Stimulated activated CD4-positive, alpha-beta T cell treated with anti-CD3 and anti-CD28 coated beads, Interleukin-15, amount 100 ng/mL, for 24 hours (primary cell): ENCODE measurements at places on chromosomes 5 and 9.

GRCh38 chr5:131984956-131985665 is 26.3 kb downstream of the ACSL6 start:
- no peak for DNase-seq

DNA sequence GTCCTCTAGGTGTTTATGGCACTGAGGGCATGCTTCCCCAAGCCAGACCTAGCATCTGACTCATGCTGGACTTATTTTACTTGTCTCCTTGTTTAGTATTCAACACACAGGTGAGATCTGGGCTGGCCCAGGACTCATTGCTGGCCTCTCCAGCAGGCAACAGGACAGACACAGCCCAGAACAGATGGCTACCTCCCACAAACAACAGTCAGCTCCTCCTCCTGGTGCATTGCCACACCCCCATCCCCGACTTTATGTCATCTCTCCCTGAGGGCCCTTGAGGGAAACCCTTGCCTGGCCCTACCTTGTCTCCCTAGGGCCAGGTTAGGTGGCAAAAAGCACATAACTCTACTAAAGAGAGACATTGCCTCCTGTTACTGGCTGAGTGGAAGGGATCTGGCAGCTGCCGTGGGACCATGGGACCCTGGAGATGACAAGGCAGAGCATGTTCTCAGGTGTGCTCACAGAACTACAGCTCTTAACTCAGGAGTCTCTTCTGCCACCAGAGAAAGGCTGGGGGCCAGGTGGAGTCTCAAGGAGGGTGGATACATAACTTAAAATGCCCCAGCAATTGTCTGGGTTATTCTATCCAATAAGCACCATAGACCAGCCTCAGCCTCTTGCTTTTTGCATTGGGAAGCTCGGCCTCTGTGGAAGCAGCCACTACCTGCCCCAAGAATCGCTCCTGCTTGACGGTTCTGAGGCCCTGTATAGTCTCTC is 2.3 kb downstream of the ACSL6 start:
- no peak for DNase-seq

DNA sequence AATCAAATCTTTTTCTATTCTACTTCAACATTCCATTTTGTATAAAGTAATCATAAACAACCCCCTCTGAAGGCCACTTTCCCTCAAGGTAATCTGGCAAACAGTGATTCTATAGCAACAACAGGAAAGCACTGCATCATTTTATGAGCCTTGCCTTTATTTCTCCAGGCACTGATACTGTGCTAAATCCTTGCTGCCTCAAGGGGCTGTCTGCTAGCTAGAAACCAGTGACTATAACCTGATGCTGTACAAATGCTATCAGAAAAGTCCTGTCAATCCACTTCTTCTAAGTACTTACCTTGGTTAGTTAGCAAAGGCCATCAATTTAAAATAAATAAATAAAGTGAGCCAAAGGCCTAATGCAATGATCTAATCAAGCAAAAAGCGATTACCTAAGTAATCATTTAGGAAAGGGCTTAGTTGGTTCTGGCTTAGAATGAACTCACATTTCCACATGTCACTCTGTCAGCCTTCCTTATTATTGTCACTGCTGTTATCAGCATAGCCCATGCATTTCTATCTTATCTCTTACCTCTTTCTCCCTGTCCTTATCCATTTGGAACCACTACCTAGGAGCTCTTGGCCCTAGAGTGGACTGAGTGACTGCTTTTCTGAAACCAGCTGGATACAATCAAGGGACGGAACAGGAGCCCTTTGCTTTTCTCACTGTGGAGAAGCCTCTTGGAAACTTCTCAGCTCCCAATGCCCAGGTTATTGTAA is 246.1 kb upstream of the MEF2C start:
- no peak for DNase-seq

- DNase-seq, result no peak
Measured at GRCh38 chr9:116767219-116767618, 80.1 kb downstream of the TRIM32 start.

DNA sequence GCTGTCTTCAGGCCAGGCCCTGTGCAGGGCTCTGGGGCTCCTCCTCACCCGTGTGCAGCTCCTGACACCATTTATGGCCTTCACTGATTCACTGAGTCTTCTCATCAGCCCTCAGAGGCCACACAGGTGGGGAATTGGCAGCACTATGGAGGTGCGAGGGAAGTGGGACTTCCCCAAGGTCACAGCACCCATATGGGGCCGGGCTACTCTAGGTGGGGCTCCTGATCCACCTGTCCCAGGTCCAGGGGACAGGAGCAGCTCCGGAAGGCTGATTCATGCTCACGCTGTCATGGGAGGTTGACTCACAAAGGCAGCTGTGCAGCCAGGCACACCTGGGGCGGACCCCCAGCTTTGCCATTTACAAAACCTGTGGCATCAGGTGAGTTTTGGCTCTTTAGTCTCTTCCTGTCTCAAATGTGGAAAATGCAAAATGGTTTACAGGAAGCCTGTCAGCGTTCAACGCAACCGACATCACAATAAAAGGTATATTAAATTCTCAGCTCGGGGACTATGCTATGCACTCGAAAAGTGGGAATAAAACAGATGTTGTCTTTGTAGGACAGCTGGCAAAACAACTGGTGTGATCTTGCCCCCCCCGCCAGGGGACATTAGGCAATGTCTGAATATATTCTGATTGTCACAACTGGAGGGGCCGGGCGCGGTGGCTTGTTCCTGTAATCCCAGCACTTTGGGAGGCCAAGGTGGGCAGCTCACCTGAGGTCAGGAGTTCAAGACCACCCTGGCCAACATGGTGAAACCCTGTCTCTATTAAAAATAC is 15.0 kb downstream of the NAIF1 start:
- DNase-seq, result no peak

GRCh38 chr9:137694962-137695875 is 76.4 kb downstream of the EHMT1 start:
- peak; percentile 37 for DNase-seq

- DNase-seq, result no peak
Measured at GRCh38 chr5:132261881-132262845, 4.7 kb downstream of the PDLIM4 start.

- DNase-seq, result no peak
Measured at GRCh38 chr5:24094081-24094679, 550.6 kb downstream of the CDH10 start.

- no peak for DNase-seq
Measured at GRCh38 chr5:179568721-179569120, 18.4 kb downstream of the RUFY1 start.

- DNase-seq, result peak; percentile 14
Measured at GRCh38 chr5:123035918-123036390, 571 bp downstream of the PPIC start.

- DNase-seq, result no peak
Measured at GRCh38 chr5:118405650-118406061, 582.7 kb downstream of the DTWD2 start.

GRCh38 chr9:129476821-129477611 is 143.9 kb downstream of the C9orf50 start:
- no peak for DNase-seq

DNA sequence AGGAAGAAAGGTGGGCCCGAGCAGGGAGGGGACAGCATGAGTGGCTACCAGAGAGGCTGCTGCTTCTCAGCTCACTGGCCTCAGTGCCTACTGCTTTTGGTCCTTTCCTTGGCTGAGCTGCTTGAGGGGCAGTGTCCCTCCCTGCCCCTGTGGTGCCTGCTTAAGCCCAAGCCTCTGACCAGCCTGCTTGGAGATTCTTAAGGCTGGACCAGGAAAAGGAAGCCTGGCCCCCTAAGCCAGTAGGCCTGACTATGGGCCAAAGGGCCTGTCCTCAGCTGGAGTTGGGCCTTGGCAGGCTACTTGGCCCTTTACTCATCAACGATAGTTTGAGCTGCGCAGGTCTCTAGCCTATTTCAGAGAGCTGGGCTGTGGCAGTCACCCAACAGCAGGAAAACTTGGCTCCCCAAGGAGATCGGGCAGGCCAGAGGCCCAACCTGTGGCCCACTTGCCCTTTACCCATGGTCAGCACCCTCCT is 24.9 kb downstream of the TCF7 start:
- no peak for DNase-seq

- DNase-seq, result no peak
Measured at GRCh38 chr9:130026583-130027340, 16.2 kb downstream of the FNBP1 start.

DNA sequence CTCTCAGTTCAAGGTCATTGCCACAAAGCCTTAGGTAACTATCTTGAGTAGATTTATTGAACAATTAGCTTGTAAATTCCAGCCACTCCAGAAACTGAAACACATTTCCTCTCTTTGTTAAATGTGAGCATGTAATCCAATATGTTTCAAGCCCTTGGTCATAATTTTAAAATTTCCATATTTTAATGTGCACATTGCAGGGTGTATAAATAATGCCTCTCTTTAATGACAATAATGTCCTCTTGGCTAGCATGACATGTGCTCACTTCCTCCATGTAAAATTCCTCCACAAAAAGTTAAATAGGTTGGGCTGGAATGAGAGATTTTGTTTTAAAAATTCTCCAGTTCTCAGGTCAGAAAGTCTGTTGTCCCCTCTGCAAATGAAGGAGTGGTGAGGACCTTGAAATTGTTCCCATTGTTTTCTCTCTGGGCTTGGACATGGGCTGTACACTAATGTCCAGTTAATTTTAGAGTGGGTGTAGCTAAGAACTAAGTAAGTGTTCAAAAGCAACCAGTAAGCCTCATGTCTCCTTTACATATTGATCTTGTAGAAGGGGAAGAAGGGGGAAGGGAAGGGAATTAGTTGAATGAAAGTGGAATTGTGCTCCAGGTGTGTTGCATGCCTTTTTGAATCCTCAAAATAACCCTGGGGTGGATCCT is 2.9 kb downstream of the PPP3R2 start:
- DNase-seq, result no peak

- no peak for DNase-seq
Measured at GRCh38 chr5:91291628-91292569, 91.2 kb downstream of the ARRDC3 start.

GRCh38 chr5:76986825-76987526 is 34.1 kb downstream of the CRHBP start:
- DNase-seq, result no peak

DNA sequence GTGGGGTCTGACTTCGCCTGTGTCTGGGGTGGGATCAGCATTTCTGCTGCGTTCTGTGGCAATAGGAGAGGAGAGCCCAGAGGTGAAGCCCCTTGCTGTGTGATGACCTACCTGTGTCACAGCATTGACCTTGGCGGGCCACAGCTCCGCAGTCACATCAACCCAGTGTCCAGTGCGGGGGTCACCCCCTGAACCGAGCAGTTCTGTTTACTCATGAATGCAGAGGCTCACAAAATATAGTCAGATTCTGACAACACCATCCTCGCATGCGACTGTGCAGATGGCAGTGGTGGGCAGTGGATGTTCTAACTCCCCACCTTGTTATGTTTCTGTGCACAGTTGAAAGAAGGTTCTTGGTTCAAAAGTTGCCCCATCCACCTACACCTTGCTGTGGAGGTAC is 100.1 kb downstream of the ADAMTS16 start:
- DNase-seq, result no peak

- DNase-seq, result no peak
Measured at GRCh38 chr9:3342159-3342777, 183.5 kb downstream of the RFX3 start.

GRCh38 chr5:18553269-18553668 is 919.0 kb downstream of the TAF11L14 start:
- no peak for DNase-seq

- no peak for DNase-seq
Measured at GRCh38 chr5:37900692-37901091, 60.9 kb upstream of the GDNF start.

DNA sequence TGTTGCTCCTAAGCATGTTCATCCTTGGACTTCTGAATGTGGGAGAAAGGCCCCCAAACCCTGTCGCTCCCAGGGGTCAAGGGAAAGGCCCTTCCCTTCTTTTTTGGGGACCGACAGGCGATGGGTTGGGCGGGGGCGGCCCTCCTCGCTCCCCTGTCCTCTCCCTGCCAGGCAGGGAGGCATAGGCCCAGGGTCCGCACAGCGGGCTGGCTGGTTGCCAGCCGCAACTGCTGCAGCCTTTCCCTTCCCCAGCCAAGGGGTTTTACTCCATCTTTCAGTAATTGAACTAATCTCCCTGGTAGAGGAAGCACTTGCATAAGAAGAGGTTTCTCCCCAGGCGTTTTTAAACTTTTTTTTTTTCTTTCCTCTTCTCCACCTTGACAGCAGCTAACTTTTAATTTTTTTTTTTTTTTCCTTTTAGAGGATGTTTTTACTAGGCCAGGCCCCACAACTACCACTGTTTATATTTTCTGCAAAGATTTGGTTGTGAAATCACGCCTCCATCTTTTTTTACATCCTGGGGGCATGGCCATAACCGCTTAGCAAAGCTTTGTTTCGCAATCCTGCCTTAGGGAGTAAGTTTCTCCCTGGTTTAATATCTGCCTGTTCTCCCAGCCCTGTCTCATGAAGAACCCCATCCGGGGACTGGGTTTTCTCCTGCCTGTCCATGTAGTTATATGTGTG is 216.9 kb upstream of the ZNF608 start:
- DNase-seq, result no peak

- no peak for DNase-seq
Measured at GRCh38 chr5:153030755-153031725, 459.4 kb upstream of the GRIA1 start.

DNA sequence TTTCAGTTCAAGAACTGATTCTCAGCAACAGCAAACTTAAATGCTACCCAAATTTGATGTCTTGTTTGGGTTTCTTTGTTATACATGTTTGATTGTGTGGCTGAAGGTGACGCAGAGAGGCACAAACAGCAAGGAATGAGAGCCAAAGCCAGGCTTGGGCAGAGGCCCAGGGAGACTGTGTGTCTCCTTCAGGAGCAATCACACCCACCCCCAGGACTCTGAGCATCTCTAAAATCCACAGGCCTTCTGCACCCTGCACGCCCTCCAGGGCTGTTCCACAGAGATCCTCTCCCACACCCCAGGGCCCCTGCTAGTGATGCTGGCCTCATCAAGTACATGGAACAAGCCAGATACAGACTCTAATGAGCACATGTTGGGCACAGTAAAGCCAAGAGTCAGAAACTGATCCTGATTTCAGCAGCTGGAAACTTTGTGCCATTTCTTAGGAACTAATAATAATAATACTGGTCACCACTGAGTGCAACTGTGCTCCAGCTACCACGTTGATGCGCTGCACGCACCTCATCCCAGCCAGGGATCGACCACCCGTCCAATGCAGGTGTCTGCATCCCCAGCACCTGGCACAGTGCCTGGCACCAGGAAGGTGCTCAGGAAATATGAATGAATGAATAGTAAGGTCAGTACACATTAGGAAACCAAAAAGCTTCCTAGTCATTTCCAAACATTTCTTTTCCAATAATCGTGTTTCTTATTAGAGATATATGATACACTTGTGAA is 54.6 kb upstream of the TCF7 start:
- no peak for DNase-seq

GRCh38 chr5:116315531-116315930 is 230.7 kb downstream of the COMMD10 start:
- DNase-seq, result no peak
